ENCODE measurements at places on chromosomes 3 and 15.

GRCh38 chr3:133805384-133805701 is 272 bp upstream of the SRPRB start:
- DNase-seq, result no peak

DNA sequence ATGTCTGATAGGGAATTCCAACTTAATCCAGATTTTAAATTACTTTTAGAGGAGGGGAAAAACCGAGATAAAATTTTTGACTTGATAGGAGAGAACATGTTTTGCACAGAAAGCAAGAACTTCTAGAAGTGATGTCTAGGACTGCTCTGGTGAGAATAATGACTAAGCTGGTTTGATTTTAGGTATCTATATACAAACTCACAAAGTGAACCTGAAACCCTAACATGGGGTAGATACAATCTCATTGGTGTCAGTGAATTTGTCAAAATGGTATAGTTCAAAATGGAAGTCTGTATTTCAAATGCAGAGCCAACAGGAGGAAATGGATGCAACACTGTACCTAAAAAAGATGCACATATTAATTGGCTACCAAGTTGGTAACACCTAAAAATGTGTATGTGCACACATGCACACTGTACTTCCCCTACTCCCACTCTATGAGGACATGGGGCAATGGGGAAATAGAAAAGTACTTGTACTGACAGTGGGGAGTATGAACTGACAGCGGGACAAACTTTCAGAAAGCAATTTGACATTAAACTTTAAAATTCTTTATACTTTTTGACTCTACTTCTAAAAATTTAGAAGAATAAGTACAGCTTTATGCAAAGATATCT is 53.0 kb downstream of the NR1I2 start:
- DNase-seq, result no peak

DNA sequence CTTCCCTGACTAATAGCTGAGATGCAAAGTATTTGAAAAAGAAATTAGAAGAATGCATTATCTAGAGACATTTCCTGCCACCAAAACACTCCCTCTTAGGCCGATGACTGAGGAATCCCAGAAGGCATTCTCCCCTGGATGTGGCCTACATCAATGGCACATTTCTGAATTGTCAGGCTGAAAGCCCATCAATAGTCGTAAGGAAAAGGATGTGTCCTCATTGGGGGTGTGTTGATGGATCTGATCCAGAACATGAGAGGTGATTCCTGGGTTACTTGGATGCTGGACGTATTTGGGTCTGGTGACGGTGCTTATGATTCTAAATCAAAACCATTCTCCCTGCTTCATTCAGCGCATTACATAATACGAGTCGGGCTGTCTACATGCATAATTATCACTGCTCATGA is 216.9 kb upstream of the CDIN1 start:
- no peak for DNase-seq

DNA sequence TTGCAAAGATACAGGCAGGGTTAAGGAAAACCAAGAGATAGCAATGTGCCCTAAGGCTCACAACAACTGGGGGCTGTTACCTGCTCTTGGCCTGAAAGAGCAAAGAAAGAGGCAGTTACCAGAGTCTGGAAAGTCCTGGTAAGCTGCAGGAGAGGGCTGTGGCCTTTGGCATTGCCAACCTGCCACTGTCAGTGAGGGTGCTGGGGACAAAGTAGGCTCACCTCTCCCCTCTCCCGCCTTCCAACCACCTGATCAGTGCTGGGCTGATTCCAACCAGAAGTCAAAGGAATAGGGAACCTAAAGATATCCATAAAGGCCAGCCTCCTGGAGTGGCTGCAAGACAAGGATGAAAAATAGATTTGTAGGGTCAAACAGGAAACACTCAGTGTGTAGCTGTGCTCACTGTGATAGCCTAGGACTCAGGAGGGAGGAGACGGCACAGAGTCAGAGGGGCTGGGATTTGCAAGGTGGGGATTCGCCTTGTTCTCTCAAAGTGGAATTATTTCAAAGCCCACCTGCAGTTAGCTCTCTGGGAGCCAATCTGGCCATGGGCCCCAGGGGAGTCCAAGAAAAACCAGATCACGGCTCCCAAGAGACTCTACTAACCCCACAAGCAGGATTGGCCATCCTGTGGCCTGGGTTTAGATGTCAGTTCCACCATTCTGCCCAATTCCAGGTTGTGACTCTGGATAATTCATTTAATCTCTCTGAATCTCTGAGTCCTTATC is 204.0 kb upstream of the BCL6 start:
- no peak for DNase-seq

- no peak for DNase-seq
Measured at GRCh38 chr3:77102951-77103769, 63.3 kb downstream of the ROBO2 start.

DNA sequence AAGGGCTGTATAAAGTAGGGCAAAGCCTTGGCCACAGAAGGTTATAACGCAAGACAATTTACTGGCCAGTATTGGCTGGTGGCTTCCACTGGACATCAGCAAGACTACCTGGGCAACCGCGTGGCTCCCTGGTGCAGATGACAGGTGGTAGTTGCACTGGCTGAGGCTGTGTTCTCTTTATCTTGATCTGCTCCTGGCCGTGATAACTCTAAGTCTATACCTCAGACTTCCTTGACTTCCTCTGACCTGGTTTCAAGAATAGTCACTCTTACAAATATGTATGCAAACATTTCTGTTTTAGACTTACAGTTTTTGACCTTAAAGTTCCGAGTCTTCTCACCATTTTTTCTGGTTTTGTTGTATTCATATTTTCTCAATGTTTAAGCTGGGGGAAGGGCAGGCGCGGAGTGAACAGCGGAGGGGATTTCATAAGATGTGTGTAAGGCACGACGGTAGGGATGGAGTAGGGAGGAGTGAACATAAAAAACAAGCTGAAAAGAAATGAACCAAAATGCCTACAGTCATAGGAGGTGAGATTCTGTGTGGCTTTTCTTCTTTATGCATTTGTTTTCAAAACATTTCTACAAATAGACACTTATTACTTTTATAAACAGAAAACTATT is 15.2 kb upstream of the TMEM212 start:
- no peak for DNase-seq
